ENCODE measurements at places on chromosomes 6 and 20.
A peak's percentile ranks its signal among the peaks of the same experiment; 100 is the strongest.

- DNase-seq: no peak
Measured at GRCh38 chr6:20875369-20875963, 341.2 kb downstream of the CDKAL1 start.

DNA sequence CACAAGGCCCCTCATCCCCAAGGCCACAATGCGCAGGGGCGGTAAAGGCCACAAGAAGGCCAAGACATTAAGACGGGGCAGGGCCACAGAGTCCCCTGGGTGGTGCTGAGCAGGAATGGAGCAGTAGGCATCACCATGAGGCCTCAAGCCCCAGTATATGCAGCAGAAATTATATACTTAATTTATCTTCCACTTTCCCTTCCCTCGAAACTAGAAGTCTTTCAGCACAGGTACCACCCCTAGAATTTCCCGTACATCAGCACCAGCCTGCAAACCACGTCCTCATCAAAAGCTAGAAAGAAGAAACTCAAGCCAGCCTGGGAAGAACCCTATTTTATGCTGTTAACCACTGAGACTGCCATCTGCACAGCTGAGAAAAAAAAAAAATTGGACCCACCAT is 89.4 kb downstream of the PLG start:
- no peak for DNase-seq

GRCh38 chr6:138434925-138435324 is 30.9 kb downstream of the HEBP2 start:
- no peak for DNase-seq

GRCh38 chr20:19823971-19824370 is 65.9 kb downstream of the RIN2 start:
- DNase-seq: no peak

DNA sequence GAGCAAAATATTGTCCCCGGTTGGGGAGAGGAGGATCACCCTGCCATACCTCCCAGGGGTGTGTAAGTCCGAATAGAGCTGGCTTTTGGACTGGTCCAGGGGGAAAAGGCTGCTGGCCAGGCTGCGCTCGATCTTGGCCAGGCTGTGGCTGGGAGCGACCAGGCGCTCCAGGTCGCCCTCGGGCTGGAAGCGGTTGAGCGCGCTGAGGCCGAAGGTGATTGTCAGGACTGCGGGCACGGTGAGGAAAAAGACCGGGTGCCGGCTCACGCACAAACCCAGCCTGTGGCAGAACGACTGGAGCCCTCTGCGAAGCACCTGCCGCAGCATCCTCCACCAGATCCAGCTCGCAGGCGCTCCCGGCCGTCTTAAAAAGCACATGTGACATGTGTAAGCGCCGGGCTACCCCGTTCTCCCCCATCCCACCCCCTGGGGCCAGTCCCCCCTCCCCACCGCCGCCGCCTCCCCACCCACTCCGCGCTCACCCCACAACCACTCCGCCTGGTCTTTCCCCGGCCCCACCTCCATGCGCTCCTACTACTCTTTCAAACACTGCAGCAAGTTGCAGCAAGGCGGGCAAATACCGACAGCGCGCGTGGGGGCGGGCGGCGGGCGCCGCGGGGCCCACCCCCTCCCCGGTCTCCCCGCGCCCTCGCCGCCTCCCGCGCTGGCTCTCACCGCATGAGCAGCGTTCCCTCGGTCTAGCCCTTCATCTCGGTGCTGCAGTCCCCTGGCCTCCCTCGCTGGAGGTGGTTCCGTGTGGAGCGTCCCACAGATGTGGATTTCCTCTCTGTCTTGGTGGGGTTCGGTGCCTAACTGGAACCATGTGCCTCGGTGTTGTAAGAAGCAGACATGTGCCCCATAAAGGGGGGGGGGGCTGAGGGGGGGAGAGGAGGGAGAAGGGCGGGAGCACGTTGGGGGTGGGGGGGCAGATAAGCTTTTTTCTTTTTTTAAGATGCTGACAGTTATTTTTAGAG is 42.4 kb downstream of the PTCHD4 start:
- DNase-seq: no peak

DNA sequence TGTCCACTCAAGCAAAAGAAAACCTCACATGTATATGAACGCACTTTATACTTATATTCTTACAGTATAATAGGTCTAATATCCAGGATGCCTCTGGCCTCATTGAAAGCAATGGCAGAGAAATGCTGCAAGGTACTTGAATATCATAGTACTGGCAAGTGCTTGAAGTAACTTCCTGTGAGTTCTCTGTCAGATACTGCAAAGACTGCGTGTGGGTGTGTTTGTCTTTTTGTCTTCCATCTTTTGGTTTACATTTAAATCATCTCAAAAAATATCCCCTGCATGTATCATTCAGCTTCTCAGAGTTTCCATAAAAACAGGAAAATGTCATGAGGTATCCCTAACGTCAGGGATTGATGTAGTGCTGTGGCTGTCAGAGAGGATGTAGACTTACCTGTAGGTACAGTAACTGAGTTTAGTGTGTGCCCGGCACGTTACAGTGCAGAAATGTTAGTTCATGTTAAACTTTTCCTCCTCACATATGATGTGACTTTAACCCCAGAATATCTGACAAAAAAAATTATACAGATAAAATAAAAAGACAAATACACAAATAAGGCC is 184.3 kb downstream of the DST start:
- no peak for DNase-seq

GRCh38 chr6:156988276-156989158 is 211.3 kb downstream of the ARID1B start:
- DNase-seq: no peak

DNA sequence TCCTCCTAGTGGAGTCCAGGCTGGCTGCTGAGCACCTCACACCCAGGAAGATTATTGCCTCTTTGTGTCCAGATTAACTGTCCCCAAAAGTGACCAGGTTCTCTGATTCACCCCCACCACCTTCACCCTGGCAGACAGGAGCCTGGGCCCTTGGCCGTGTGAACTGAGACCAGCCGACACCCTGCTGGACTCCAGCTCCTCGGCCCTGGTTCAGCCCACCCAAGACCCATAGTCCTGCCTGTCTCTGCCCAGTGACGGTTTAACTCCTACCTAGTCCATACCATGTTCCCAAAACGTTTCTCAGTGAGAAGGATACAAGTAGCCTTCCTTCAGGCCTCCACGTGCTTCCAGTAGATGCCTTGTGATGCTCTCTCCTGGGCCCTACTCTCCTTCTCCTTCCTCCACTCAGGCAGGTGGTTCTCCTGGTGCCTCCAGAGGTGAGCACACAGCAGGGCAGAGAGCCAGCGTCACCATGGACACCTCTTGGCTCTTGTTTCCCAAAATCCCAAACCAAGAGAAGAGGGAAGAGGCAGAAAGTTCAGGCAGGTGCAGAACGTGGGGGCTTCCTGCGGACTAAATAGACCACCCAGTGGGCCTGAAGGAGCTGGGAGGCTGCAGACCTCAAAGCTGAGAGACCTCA is 134.4 kb upstream of the CST7 start:
- DNase-seq: no peak

DNA sequence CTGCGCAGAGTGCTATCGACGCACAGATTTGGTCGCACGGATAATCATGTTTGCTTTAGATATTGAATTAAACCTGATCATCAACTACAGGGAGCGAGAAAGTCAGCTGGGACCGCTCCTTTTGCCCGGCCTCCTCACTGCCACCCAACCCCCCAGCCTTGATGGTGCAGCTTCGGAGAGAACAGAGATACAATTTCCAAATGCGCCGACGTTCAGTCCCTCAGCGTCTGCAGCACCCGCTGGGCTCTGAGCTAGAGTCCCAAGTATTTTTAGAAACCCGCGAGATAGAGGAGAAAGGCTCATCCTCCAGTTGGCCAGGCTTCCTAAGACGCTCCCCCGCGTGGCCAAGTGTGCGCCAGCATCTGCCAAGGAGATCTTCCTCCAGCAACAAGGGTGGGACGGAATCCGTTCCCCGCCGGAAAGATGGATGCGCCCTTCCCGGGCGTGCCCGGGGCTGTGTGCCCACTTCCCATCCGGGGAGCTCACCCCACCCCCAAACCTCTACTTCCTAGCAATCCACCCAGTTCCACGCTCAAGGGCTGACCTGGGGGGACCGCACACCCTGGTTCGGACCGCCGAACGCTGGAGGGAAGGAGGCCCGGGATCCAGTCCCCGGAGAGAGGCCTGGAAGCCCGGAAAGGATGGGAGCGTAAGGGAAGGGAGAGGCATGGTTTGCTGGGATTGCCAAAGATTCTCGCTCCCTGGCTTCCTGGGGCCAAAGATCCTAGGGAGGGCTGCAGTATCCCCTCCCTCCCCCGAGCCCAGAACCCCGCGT is 4.1 kb downstream of the NKX2-2 start:
- peak; percentile 74 for DNase-seq

DNA sequence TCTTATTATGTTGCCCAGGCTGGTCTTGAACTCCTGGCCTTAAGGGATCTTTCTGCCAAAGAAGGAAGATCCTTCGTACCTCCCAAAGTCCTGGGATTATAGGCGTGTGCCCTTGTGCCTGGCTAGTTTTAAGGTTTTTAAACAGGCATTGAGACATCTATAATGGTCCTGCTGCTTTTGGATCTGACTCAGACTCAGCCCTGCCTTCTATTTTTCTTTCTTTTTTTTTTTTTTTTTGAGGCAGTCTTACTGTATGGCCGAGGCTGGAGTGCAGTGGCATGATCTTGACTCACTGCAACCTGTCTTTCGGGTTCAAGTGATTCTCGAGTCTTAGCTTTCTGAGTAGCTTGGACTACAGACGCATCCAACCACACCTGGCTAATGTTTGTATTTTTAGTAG is 73.7 kb downstream of the PHF20 start:
- DNase-seq: no peak

DNA sequence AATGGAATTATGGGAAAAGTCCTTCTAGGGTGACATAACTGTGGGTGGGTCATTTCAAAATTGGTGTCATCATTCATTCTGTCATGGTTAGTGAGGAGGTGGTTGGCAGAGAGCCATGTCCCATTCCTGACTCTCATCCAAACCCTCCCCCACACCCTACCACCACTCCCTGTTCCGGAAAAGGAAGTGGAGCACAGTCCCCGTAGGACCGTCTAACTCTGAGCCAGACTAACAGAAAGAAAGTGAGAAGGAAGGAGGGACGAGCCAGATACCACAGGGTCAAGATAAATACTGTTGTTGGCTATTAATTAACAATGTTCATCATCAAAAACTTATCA is 4.8 kb downstream of the TRIM10 start:
- no peak for DNase-seq

DNA sequence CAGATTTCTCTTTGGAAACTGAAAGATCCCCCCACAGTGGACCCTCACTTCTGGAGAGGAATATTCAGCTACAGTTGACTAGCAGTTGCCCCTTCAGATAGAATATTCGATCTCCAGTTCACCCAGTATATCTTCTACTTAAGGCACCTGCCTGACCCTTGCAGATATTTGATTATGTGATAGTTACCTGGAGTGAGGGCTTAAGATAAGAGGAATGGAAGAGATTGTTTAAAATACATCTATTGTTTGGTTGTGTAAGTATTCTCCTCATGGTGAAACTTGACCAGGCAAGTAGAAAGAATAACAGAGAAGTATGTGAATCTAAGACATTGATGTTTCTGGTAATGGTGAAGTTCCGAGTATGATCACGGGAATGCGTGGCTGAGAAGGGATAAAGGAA is 1.6 kb upstream of the ZCCHC3 start:
- DNase-seq: no peak

DNA sequence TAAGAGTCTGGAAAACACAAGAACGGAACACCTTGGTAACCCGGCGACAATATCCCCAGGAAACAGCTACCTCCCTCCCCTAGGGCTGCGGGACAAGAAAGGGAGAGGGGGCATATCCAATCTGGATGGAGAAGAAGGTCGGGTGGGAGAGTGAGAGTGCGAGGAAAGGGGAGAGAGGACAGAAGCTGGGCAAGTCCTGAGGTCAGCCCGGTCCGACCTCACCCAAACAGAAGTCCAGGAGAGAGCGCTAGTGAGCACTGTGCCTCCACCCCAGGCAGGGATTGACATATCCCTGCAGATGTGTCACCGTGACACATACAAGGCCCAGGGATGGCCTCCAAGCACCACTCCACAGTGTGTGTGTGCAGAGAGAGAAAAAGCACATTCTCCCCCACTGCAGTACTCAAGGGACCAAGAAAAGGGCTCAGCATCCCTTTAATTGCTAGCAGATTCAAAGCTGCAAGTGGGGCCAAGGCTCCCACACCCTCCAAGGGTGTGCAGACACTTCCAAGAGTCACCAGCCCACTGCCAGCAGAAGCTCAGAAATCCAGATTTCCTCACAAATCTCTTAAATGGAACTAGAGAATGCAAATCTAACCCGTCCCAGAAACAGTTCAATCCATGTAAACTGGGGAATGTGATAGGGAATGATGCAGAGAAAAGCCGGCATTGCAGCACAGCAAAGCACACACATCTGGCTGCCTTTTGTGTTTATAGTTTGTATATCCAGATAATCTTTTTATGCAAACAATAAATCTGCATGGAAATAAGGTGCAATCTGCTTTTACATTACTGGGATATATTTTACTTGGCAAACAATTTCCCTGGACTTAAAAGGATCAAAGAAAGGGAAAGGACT is 3.1 kb downstream of the PXDC1 start:
- peak; percentile 44 for DNase-seq

GRCh38 chr6:77906070-77906469 is 253.2 kb downstream of the MEI4 start:
- no peak for DNase-seq

- DNase-seq: no peak
Measured at GRCh38 chr6:55822005-55822404, 53.4 kb downstream of the BMP5 start.

GRCh38 chr6:85458782-85459181 is 8.9 kb downstream of the NT5E start:
- no peak for DNase-seq

DNA sequence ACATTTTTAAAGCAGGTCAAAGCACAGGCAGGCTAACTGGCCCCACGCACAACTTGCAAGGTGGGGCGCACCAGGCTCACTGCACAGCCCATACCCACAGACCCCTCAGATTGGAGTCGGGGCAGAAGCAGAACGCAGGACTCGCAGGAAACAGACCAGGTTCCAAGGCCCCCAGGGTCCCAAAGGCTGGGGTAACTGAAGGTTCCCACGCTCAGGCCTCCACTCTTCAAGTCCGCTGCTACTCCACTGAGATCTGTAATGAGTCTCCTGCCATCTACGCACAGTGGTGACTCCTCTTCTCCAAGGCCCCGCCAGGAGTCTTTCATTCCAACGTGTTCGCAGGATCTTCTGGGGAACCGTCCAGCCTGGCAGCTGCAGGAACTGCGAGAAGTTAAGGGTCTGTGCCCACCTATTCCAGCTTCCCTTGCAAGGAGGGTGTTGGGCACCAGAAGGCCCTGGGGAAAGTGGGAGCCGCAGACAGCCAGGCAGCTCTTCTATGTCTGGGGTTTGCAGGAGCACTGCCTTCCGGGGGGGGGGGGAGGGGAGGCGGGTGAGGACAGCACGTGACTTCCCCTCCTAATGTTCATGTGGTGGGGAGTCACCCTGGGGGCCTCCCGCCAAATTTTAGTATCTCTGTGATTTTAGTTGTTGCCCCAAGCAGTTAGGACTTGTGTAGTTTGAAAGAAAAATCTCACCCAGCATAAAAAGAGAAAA is 2.0 kb upstream of the TAF4 start:
- DNase-seq: no peak
